ENCODE measurements at places on chromosomes 1 and 21.
A peak's percentile ranks its signal among the peaks of the same experiment; 100 is the strongest.

DNA sequence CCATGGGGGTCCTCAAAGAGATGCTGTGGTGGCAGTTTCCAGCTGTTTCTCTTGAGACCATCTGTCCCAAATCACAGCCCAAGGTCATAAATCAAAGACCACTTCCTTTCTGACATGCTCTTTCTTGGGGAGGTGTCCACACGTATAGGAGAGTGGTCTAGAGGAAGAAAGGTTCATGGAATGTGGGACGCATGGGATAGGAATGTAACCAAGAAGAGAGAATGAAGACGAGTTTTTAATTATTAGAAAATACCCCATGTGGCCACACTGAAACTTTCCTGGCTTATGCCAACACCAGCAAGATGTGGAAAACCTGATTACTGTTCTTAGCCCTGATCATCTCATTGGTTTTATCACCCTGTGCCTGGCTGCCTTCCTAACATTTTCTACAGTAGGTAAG is 124.2 kb upstream of the IFFO2 start:
- DNase-seq, result no peak

- no peak for DNase-seq
Measured at GRCh38 chr1:248696774-248697173, 5.8 kb downstream of the OR14I1 start.

- DNase-seq, result no peak
Measured at GRCh38 chr1:179095924-179096323, 14.1 kb downstream of the TOR3A start.

DNA sequence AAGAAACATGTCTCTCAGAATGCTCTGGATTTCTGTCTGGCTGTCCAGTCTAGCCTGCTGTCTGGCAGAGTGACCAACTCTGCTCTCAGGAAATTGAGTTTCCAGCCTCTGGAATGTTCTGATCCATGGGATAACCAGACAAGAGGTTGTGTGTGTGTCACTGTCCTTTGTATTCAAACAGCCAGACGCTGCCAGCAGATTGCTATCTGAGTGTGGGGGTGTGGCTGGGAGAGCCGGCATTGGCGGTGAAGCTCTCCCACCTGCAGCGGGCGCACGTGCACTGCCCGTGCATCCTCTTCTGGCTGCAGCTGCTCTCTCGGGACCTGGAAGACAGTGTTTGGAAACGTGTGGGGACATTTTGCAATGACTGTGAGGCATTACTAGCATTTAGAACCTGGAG is 26.1 kb downstream of the PKP1 start:
- DNase-seq, result no peak

DNA sequence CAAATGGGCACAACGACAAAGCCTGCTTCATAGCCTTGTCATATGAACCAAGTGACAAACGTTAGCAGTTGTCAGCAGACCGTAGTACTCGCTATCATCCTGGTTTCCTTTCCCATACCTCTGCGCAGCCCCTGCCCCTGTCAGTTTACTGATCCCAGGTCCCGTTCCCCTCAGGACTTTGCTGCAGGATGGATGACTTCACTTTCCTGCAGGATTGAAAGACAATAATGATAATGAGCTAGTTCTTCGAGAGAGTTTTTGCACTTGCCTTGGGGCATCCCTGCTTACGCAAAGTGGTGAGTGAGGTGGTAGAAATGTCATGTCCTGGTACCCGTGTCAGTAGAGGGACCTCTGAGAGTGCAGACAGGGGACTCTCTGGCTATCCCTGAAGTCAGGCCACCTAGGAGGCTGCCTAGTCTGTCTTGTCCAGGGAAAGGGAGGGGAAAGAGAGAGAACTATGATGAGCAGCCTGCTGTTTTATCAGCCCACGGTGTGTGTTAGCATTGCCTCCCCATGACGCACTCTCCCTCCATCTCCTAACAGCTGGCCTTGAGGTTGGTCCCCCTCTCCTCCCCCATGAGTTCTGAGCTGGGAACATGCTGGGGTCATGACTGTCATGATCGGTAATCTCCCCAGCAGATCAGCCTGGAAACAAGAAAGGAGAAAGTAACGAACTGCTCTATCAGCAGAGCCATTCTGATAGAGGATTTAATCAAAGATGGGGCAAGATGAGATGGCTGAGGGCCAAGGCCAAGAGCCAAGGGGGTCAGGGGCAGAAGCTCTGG is 53.7 kb downstream of the ELK4 start:
- DNase-seq, result no peak

DNA sequence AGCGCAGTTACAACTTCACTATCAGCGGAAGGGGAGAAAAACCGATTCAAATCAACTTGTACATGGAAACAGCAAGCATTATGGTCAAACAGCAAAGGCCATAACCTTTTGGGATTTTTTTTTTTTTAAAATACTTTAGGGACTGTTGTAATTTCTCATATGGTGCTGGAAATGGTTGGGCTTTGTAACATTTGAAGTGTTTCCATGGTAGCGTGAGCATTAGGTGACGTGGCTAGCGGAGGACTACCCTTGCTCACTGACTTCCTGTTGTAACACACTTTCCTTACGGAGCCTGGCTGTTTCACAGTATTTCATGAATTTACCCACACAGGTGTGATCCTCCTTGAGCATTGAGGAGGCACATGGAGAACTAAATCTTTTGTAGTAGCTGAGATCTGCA is 269.5 kb downstream of the TM2D1 start:
- no peak for DNase-seq

DNA sequence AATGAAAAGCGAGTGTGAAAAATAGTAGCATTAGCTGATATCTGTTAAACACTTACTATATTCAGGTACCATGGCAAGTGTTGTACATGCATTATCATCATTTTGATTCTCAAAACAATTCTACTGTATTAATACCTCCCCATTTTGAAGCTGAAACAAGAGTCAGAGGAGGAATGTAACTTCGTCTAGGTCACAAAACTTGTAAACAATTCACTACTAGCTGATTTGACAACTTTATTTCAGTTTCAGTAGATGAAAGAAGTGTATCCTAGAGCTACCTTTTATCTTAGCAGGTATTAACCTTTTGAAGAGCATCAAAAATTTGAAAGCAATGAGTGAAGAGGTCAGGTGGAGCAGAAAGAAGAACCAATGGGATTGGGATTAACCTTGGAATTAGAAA is 1.6 kb downstream of the CD84 start:
- DNase-seq, result no peak

DNA sequence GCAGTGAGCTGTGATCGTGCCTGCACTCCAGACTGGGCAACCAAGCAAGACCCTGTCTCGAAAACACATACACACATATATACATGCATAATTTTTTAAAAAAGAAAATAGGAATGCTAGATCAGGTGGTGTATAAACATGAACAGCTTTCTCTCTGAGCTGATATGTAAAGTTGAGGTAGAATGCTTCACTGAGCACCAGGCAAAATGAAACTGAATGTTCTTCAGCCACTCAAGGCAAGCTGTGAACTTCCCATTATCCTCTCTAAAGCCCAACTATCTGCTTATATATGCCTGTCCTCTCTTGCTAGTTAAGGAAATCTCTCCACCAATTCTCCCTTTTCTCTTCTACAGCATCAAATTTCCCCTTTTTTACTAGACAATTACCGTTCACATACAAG is 93.0 kb downstream of the NUF2 start:
- DNase-seq, result no peak

DNA sequence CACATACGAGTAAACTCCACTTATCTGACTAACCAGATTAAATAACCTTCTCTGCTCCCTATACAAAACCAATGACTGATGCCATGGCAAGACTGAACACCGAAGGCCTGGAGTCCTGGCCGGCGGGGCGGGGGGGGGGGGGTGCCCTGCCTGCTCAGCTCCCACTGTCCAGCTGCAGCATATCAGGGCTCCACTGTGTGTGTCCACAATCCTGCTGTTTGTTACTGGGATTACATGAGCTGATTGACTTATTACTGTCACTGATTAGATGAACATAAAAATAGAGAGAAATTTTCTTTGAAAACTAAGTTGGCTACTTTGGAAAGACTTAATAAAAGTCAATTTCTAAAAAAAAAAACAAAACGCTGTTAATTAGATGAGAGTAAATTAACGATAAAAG is 24.9 kb downstream of the TMEM63A start:
- DNase-seq, result no peak

DNA sequence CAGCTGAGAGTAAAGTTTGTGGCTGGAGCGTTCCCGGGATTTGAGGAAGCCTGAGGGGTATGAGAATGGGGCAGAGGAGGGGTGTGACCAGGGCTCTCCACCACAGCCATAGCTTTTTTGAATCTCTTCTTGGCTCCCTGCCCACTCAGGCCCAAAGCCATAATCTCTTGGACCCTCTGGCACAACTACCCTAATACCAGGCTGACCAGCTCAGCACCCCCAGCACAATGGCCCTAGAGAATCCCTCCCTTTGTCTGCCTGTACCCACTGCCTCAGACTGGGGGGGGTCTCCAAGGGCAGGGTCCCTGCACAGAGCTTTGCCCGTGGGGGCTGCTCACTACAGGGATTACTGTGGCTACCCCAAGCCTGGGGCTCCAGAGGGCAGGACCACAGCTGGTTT is 7.5 kb downstream of the DENND4B start:
- DNase-seq, result no peak

DNA sequence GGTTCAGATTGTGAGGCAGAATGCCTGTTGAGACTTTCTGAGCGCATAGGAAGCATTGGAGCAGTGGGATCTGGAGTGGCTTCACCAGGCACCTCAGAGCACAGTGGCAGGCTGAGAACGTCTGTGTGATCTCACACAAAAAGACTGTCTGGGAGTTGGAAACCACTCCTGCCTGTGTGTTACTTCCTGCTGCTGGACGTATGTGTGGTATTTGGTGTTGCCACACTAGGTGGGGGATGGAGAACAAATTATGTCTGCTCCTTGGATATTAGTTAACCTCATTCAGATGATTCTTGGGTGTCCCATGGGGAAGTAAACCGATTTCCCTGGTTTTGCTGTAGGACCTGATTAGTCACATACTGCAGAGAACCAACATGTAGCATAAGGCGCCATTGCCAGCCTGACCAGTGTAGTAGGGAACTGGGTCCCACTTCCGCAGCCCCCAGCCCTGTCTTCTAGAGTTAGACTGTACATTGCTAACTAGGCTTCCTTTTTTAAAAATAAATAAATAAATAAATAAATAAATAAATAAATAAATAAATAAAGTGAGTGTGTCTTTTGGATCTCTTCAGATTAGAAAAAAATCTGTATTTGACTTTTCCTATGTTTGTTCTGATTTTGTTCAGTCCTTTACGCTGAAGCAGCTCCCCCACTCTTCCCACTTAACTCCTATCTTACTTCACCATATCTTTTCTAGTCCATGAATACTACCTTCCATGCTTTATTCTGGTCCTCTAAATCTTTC is 26.9 kb downstream of the UCK2 start:
- peak; percentile 92 for DNase-seq

DNA sequence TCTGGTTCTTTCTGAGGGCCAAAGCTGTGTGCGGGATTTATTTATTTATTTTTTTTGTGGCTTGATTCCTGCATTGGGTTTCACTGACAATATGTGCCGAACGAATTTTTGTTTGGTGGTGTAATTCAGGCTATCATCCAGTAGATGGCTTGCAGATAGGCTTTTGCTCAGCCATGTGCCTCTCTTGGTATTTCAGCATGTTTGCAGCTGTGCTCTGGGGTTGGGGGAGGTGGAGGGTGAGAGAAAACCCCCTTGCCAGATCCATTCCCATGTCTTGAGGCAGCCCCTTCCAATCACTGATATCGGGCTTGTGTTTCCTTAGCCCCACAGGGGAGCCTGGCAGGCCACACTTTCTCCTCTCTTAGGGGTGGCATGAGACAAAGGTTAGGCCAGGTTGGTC is 302.4 kb downstream of the PTGER3 start:
- DNase-seq, result no peak

GRCh38 chr1:97277891-97278654 is 556.5 kb downstream of the PTBP2 start:
- DNase-seq, result peak; percentile 67

GRCh38 chr1:225617479-225617878 is 35.4 kb downstream of the ENAH start:
- no peak for DNase-seq

- no peak for DNase-seq
Measured at GRCh38 chr1:109784551-109785252, 21.0 kb upstream of the EPS8L3 start.

DNA sequence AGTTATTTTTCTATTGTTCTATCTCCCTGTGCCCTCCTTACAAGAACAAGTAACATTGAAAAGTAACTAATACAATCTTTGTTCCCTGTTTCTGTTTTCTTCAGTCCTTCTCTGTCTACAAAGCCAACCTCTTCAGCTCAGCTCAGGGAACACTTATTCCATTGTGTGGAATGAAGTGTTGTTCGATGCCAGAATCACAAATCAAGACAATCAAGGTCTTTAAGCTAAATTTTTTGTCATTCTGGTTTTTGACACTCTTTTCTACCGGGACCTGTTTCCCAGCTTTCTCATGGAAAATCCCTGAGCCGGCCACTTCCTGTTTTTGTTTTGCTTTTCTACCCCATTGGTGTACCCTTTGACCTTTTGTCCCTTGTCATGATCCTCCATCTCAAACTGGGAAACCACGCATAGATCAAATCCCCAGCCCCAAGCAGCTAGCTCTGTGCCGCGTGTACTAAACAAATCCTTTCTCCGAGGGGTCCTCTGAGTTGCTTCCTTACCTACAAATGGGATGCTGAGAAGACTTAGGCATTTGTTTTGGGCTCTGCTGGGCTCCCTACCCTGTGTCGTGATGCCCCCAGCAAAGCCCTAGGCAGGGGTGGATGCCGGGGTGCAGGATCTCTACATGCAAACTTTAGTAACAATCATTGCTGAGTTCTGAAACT is 141.8 kb downstream of the TOMM20 start:
- DNase-seq, result no peak

DNA sequence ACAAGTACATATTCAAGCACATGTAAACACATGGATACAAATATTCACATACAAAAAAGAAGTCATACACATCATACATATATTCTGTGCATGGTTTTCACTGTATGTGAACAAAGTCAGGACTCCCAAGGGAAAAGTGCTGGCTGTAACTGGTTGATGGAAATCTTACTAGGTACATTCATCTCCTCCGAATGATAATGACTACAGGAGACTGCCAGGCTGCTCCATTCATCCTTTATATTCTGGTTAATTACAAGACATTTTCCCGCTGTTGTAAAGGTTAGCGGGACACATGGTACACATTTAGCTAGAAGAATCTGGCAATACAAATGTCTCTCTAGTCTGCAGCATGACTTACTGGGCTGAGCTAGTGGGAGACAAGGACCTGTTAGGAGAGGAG is 26.2 kb upstream of the HMGB4 start:
- DNase-seq, result no peak

DNA sequence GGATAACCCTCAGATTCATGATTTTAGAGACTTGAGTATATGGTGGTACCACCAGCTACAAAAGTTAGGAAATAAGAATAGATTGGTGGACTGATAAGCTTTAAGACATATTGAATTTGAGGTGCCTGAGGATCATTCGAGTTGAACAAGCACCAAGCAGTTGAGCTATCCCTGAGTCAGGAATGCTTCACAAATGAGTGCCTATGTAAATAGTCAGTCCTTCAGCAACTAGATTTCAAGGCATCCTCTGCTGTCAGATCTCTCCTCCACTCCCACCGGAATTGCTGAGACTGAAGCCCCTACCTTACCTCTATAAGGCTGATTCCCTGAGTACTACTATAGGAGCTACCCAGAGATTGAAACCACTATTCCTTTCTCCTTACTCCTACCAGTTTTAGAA is 7.1 kb downstream of the BTF3L4 start:
- no peak for DNase-seq

Measured in NCI-H226 (cell line).